ENCODE measurements at places on chromosomes 1 and 21. TPM values are rescaled to one million over a fixed set of nuclear protein-coding genes. Genes with fewer than 3 reads are reported as not detected.

- H3K36me3 ChIP-seq = no peaks in the 10 kb centered on the region
- H3K4me3 ChIP-seq = no peak overlapping the region
- no peaks in the 10 kb centered on the region for H3K27me3 ChIP-seq
- no peak overlapping the region for H3K27ac ChIP-seq
Measured at GRCh38 chr1:192973988-192974387, 85.2 kb downstream of the UCHL5 start.

AQP10 gene
- total RNA-seq = 0.47 TPM

AMIGO1 gene
- 9.1 TPM for total RNA-seq

- DNase-seq = no peak
- no peak overlapping the region for H3K4me3 ChIP-seq
- H3K4me1 ChIP-seq = peaks cover 18% of the 10 kb centered on the region
Measured at GRCh38 chr1:107941123-107941522, 23.9 kb downstream of the VAV3 start.

- DNase-seq = no peak
- no peak overlapping the region for H3K4me3 ChIP-seq
- no peaks in the 10 kb centered on the region for H3K27me3 ChIP-seq
- no peaks in the 10 kb centered on the region for H3K36me3 ChIP-seq
Measured at GRCh38 chr1:76668046-76668445, 199.2 kb upstream of the ST6GALNAC5 start.

FHAD1 gene
- total RNA-seq = 14.3 TPM

GRCh38 chr1:209748620-209749019 is 7.2 kb upstream of the TRAF3IP3 start:
- no peak overlapping the region for H3K27ac ChIP-seq
- no peaks in the 10 kb centered on the region for H3K27me3 ChIP-seq
- no peak for DNase-seq
- H3K4me1 ChIP-seq = peaks cover 7% of the 10 kb centered on the region
- no peaks in the 10 kb centered on the region for H3K36me3 ChIP-seq

GRCh38 chr1:30537279-30537678 is 186.1 kb downstream of the MATN1 start:
- no peaks in the 10 kb centered on the region for H3K4me1 ChIP-seq
- peaks cover 3% of the 10 kb centered on the region for H3K27me3 ChIP-seq
- DNase-seq = no peak
- no peaks in the 10 kb centered on the region for H3K36me3 ChIP-seq
- H3K27ac ChIP-seq = no peak overlapping the region

DNA sequence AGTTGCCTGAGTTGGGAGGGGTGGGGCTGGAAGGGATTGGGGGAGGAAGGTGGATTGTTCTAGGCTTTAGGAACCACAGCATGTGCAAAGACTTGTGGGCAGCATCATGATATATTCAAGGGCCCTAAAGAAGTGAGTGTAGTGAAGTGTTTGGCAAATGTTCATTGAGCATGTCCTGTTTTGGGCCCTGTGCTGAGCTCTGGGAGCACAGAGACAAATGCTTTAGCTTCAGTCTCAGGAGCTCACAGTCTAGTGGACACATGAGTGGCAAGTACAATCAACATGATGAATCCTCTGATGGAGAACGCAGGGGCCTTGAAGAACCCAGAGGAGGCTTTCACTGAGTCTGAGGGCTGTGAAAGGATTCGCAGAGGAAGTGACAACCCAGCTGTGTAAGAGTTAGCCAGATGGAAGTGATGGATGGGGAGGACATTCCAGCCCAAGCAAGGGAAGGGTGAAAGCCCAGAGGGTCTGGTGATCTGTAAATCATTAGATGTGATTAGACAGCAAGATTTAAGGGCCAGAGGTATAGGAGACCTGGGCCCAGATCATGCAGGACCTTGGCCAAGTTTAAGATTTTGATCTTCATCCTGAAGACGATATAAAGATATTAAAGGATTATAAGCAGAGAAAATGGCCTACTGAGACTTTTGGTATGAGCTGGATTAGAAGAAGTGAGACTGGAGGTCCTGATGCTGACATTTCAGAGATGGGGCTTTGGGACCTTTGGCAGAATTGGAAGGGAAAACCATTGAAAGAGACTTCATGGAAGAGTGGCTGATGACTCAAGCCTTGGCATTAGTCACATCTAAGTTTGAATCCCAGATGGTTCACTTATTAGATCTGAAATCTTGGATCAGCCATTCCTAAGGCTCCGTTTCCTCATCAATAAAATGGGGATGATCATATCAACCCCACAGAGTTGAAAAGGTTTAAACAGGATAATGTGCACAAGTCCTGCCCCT is 4.6 kb downstream of the IPO13 start:
- H3K4me1 ChIP-seq = peaks cover 20% of the 10 kb centered on the region
- H3K4me3 ChIP-seq = no peak overlapping the region
- H3K27me3 ChIP-seq = no peaks in the 10 kb centered on the region
- no peak overlapping the region for H3K27ac ChIP-seq

GRCh38 chr1:47644212-47644573 is 206.3 kb downstream of the FOXD2 start:
- no peak overlapping the region for H3K27ac ChIP-seq
- no peaks in the 10 kb centered on the region for H3K36me3 ChIP-seq
- H3K27me3 ChIP-seq = no peaks in the 10 kb centered on the region
- H3K4me3 ChIP-seq = no peak overlapping the region

DNA sequence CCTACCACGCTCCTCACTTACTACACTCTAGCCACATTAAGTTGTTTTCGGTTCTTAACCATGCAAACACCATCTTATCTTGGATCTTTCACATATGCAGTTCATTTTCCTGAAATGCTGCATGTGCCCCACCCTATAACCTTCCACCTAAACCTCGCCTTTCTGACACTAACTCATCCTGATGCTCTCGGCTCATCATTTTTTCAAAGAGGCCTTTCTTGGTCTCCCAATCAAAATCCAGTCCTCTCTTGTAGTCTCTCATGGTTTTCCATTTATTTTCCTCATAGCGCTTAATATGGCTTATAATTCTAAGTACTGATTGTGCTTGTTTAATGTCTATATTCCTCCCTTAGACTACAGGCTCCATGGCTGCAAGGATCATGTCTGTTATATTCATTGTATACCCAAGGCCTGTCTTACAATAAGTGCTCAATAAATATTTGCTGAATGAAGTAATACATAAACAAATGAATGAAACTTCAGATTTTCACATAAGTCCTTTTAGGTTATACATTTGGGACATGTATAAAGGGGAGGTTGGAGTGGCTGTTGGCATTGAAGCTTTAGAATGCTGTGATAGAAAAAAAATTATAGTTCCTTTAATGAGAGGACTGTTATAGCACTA is 79.2 kb upstream of the CDC42BPA start:
- H3K4me3 ChIP-seq = no peak overlapping the region
- no peak overlapping the region for H3K27ac ChIP-seq
- H3K4me1 ChIP-seq = no peaks in the 10 kb centered on the region
- DNase-seq = no peak
- H3K27me3 ChIP-seq = no peaks in the 10 kb centered on the region

DNA sequence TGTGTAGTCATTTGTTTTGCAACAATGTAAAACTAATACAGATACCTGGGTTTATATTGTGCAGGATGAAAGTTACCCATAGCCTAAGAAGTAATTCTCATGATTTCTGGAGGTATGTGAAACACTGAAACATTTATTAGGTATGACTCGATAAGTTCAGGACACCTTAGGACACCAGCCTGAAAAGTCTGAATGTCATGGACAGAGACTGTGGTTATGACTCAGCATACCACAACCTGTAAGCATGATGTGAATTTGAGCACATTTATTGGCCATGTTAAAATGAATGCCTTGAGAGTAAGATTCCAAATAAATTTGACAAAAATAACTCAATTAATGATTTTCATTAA is 1471.7 kb upstream of the B3GALT2 start:
- no peaks in the 10 kb centered on the region for H3K27me3 ChIP-seq
- no peak overlapping the region for H3K27ac ChIP-seq
- H3K4me1 ChIP-seq = no peaks in the 10 kb centered on the region
- no peaks in the 10 kb centered on the region for H3K36me3 ChIP-seq
- no peak for DNase-seq
- no peak overlapping the region for H3K4me3 ChIP-seq

DNA sequence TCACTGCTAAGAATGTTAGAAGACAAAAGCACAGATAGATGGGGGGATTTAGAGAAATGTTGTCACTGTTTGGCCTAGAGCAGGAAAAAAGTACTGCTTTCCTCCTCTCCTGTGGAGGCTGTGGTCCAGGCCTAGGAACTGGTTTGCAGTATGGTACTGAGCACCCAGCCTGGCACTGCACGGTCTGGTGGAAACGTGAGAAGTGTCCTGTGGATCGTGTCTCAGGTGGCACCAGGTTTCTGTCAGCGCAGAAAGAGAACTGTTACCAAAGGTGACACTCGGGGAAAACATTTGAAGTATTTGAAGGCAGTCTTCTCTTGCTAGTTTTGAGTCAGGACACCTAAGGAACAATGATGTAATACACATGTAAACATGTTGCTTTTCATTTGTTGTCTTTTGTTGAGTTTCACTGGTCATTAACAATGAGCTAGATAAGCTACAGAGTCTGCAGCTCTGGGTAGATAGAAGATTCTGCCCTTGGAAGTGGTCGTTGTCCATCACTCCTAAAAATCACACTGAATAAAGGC is 63.0 kb downstream of the B3GALNT2 start:
- no peaks in the 10 kb centered on the region for H3K27me3 ChIP-seq
- H3K4me3 ChIP-seq = no peak overlapping the region
- no peak overlapping the region for H3K27ac ChIP-seq

- H3K4me3 ChIP-seq = no peak overlapping the region
- no peak for DNase-seq
- H3K27ac ChIP-seq = no peak overlapping the region
Measured at GRCh38 chr1:112767646-112768045, 52.5 kb upstream of the PPM1J start.

KRTAP13-2 gene
- not detected for total RNA-seq

- H3K36me3 ChIP-seq = no peaks in the 10 kb centered on the region
- no peak overlapping the region for H3K27ac ChIP-seq
- H3K27me3 ChIP-seq = no peaks in the 10 kb centered on the region
- H3K4me1 ChIP-seq = no peaks in the 10 kb centered on the region
- no peak for DNase-seq
Measured at GRCh38 chr1:105591681-105592080, 1464.8 kb upstream of the PRMT6 start.

- DNase-seq = no peak
- H3K36me3 ChIP-seq = no peaks in the 10 kb centered on the region
- H3K27me3 ChIP-seq = no peaks in the 10 kb centered on the region
- H3K4me1 ChIP-seq = peaks cover 9% of the 10 kb centered on the region
- H3K27ac ChIP-seq = no peak overlapping the region
Measured at GRCh38 chr1:87108814-87109411, 194.5 kb downstream of the HS2ST1 start.

DNA sequence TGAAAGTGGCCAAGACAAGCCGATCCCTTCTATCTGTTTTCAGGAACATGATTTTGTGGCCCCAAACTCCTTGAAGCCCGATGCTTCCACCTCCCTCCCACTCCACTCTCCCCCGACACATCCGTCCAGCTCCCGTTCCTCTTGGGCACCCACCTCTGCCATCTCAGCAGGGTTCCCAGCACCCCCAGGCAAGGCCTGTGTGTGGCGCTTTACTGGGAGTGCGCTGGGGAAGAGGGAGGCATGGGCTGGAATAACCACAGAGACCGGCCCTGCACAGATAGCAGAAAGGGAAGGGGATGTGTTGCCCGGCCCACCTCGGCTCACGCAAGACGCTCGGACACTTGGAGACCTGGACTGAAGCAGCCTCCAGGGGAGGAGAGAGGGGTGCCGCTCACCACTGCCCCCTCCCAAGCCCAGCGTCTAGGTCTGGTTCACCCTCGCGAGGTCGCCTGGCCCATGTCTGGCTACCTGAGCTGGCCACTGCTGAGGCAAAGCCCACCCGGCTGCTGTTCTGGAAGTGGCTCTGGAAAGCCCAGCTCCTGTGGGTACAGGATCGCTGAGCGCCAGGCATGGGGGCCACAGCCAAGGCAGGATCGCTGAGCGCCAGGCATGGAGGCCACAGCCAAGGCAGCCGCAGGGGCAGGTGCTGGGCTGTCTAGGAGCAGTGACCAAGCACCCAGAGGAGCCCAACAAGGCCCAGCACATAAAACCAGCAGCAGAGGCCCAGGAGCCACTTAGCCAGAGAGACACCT is 23.8 kb upstream of the COL18A1 start:
- no peak overlapping the region for H3K4me3 ChIP-seq
- peaks cover 8% of the 10 kb centered on the region for H3K27me3 ChIP-seq
- H3K4me1 ChIP-seq = peaks cover 8% of the 10 kb centered on the region
- no peak overlapping the region for H3K27ac ChIP-seq

DNA sequence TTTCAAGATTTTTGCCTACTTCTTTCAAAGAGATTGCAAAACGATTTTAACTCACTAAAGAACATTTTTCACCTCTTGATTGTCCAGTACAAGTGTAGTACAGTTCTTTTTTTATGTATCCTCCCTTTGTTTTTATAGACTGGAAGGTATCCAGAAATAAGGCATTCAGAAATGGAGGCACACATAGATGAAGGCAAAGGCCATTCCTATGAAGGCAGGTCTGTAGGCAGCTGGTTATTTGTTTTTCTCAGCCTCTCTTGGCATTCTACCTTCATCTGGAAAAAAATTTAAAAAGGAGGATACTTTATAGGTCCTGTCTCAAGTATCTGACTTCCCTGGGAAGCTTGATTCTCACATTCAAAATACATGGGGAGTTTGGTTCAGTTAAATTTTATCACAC is 18.6 kb upstream of the SLC16A1 start:
- H3K4me3 ChIP-seq = no peak overlapping the region
- no peak for DNase-seq
- H3K36me3 ChIP-seq = peaks cover 4% of the 10 kb centered on the region
- H3K4me1 ChIP-seq = no peaks in the 10 kb centered on the region

DNA sequence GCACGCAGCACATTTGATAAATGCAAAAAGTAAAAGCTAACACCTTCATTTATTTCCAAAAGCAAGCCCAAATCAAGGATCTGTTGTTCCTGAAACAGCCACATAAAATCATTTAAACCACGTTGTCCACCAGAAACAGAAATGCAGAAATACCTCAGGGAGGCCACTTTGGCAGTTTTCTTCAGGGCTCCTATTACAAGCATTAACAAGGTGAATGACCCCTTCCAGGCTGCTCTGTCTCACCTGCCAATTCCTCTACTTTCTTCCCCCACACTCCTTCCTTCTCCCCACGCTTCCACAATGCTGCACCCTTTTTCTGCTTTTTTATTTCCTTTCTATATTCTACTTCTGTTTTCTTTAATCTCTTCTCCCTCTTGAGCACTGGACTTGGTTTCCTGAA is 55.0 kb upstream of the PTGFRN start:
- H3K4me3 ChIP-seq = no peak overlapping the region
- peaks cover 18% of the 10 kb centered on the region for H3K4me1 ChIP-seq
- H3K27ac ChIP-seq = no peak overlapping the region
- no peaks in the 10 kb centered on the region for H3K27me3 ChIP-seq
- no peak for DNase-seq

- no peaks in the 10 kb centered on the region for H3K36me3 ChIP-seq
- peaks cover 16% of the 10 kb centered on the region for H3K4me1 ChIP-seq
- no peak overlapping the region for H3K4me3 ChIP-seq
- H3K27me3 ChIP-seq = no peaks in the 10 kb centered on the region
- no peak overlapping the region for H3K27ac ChIP-seq
- DNase-seq = peak; percentile 74
Measured at GRCh38 chr1:43836267-43836951, 97.2 kb upstream of the ARTN start.

GRCh38 chr1:226473325-226473724 is 65.4 kb upstream of the PARP1 start:
- no peak overlapping the region for H3K4me3 ChIP-seq
- H3K36me3 ChIP-seq = no peaks in the 10 kb centered on the region
- DNase-seq = no peak
- H3K27ac ChIP-seq = no peak overlapping the region
- H3K27me3 ChIP-seq = no peaks in the 10 kb centered on the region
- no peaks in the 10 kb centered on the region for H3K4me1 ChIP-seq
